ENCODE measurements at places on chromosomes 4 and X. TPM values are rescaled to one million over a fixed set of nuclear protein-coding genes. Genes with fewer than 3 reads are reported as not detected.

DNA sequence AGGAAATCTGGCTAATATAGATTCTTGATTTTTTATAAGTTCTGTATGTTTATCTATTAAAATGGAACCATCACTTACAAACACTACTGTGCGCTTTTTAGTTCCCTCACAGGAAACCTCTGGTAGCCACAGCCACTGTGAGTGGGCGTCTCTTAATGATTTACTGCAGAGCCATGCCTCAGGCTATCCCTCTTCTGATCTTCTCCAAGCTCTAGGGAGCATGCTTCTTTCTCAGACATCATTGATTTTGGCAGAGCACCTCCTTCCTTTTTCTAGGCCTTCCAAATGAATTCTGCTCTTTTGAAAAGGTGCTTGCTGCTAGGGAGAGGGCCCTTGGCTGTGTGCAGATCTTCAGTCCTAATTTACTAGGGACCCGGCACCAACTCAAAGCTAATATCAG, 61.1 kb upstream of the STS start:
- H3K36me3 ChIP-seq, result peaks cover 2% of the 10 kb centered on the region
- H3K4me1 ChIP-seq, result peaks cover 49% of the 10 kb centered on the region
- DNase-seq, result no peak

- H3K36me3 ChIP-seq, result no peaks in the 10 kb centered on the region
- H3K4me1 ChIP-seq, result no peaks in the 10 kb centered on the region
- H3K4me3 ChIP-seq, result no peak overlapping the region
- H3K27me3 ChIP-seq, result peaks cover 6% of the 10 kb centered on the region
- no peak for DNase-seq
These were observed 55.7 kb downstream of the MSX1 start for GRCh38 chr4:4914965-4915845.

DNA sequence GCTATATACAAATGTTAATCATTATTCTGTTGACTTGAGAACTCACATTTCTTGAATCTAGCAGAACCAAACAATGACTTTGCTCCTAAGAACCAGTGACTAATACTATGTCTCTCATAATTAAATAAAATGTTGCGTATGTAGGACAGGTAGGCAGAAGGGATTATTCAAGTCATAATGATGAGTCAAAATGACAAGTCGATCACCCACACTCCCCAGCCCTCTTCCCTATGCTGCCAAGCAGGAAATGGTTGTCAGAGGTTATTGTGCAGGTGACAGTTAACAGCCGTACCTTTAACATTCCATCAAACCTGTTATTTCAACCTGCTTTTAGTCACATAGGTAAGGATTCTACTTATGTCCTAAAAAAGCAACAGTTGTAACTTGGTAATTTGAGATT, 22.0 kb upstream of the STK26 start:
- no peak overlapping the region for H3K4me3 ChIP-seq
- H3K4me1 ChIP-seq, result peaks cover 26% of the 10 kb centered on the region

DNA sequence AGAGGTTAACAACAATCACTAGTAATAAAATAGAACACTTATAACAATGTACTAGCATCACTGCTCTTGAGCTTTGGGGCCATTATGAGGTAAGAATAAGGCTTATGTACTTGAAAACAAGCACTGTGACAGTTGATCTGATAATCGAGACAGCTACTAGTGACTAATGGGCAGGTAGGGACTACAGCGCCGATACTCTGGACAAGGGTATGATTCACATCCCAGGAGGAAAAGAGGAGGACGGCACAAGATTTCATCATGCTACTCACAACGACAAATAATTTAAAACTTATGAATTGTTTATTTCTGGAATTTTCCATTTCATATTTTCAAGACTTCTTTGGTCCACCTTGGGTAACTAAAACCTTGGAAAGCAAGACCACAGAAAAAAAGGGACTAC, 62.3 kb downstream of the FAM184B start:
- DNase-seq, result no peak
- H3K4me1 ChIP-seq, result no peaks in the 10 kb centered on the region
- no peak overlapping the region for H3K27ac ChIP-seq

DNA sequence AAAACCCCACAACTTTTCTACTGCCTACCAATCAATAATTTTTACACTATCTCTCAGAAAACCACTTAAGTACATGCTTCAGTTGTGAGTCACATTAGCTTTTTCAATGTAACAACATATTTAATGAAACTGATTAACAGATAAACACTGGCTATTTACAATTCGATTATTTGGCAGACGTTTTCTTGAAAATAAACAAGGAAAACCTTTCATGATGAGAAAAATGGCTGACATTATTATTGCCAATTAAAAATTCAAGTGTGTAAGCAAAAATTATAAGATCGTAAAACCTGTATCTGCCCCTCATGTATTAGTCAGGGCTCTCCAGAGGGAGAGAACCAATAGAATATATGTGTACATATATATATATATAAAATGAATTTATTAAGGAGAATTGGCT, 1555.5 kb upstream of the IGFBP7 start:
- DNase-seq, result no peak
- H3K4me1 ChIP-seq, result no peaks in the 10 kb centered on the region
- no peak overlapping the region for H3K4me3 ChIP-seq
- H3K27me3 ChIP-seq, result no peaks in the 10 kb centered on the region

GRCh38 chr4:7194251-7195140, 2.2 kb downstream of the SORCS2 start:
- H3K27me3 ChIP-seq, result peaks cover 51% of the 10 kb centered on the region
- no peak overlapping the region for H3K27ac ChIP-seq
- DNase-seq, result peak; percentile 50
- no peaks in the 10 kb centered on the region for H3K36me3 ChIP-seq
- peaks cover 2% of the 10 kb centered on the region for H3K4me1 ChIP-seq

- no peak for DNase-seq
- H3K36me3 ChIP-seq, result no peaks in the 10 kb centered on the region
- H3K27ac ChIP-seq, result no peak overlapping the region
- no peaks in the 10 kb centered on the region for H3K27me3 ChIP-seq
- no peaks in the 10 kb centered on the region for H3K4me1 ChIP-seq
These were observed 899.8 kb downstream of the RAB28 start for GRCh38 chr4:12584116-12584875.

- no peaks in the 10 kb centered on the region for H3K36me3 ChIP-seq
- peaks cover 10% of the 10 kb centered on the region for H3K4me1 ChIP-seq
- H3K27ac ChIP-seq, result no peak overlapping the region
- H3K27me3 ChIP-seq, result peaks cover 4% of the 10 kb centered on the region
- DNase-seq, result no peak
These were observed 114.7 kb upstream of the TTC29 start for GRCh38 chr4:147060151-147060931.

DNA sequence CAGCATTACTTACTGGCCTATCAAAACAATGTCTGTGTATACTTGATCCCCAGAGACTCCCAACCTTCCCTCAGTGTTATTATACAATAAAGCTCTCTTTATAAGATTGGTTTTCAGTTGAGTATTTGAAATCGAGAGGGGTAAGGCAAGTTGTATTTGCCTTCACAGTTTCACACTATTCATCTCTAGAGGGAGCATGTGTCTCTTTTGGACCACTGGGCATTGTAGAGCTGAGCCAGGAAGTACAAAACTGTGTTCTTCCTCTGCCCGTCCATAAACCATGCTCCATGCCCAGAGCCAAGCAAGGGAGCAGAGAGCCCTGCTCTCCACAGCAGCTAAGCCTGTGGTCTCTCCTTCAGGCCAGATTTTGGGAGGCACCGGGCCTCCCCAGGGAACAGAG, 61.5 kb upstream of the HHIP start:
- H3K4me1 ChIP-seq, result no peaks in the 10 kb centered on the region
- no peak overlapping the region for H3K4me3 ChIP-seq
- DNase-seq, result no peak

DNA sequence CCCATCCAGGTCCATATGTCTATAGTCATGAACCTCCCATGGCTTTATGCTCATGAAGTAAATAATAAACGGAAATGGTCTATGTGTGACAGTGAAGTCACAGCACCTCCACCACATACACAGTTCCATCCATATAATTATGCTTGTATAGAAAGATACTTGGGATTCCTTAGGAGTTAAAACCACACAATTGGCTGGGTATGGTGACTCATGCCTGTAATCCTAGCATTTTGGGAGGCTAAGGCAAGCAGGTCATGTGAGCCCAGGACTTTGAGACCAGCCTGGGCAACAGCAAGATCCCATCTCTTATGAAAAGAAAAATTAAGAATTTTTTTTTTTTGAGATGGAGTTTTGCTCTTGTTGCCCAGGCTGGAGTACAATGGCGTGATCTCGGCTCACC, 55.6 kb upstream of the RBM47 start:
- peaks cover 21% of the 10 kb centered on the region for H3K4me1 ChIP-seq
- H3K27me3 ChIP-seq, result peaks cover 3% of the 10 kb centered on the region
- DNase-seq, result no peak
- no peaks in the 10 kb centered on the region for H3K36me3 ChIP-seq

DNA sequence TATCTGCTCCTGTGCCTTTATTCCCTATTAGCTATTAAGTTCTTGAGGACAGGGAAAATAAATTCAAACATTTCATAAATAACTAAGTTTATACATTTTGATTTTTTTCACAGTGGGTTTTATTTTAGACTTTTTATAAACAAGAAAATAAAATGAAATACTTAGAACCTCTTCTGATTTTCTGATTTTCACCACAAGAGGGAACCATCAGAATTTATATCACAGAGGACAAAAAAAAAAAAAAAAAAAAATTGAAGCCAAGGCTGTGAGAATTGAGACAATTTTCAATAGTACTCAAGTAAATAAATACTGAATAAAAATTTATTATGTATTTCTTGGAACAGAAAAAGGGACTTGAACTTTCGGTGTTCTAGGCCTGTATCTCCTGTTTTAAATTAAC, 288.1 kb downstream of the SH3BGRL start:
- no peaks in the 10 kb centered on the region for H3K27me3 ChIP-seq
- no peak for DNase-seq
- no peak overlapping the region for H3K27ac ChIP-seq
- no peak overlapping the region for H3K4me3 ChIP-seq

DNA sequence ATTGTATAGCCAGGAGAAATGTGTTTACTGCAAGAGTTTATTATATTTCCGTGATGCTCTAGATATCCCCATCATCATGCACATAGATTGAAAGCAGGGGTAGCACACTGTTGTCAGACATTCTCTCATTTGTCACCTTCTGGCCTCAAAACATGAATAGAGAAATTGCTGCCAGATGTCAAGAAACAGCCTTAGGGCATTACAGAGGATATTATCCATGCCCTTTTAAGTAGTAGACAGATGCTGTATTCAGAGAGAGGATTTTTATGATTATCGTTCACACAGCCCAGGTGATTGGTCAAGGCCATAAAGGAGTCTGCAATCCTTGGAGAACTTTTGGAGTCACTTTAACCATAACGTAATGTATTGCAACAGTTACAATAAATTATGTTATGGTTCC, 1961.5 kb upstream of the TENM3 start:
- H3K4me1 ChIP-seq, result no peaks in the 10 kb centered on the region
- DNase-seq, result no peak
- H3K4me3 ChIP-seq, result no peak overlapping the region

GRCh38 chr4:55635741-55636655, at the start of gene NMU:
Gene NMU, minus strand, starts transcription at chr4:55636298. Its CDS starts 106 bp downstream, at chr4:55636192.
- H3K4me3 ChIP-seq, result peak within 1 kb of the TSS; percentile 61
- H3K27ac ChIP-seq, result no peak within 1 kb of the TSS
- no peaks in the 10 kb centered on the region for H3K36me3 ChIP-seq
- H3K4me1 ChIP-seq, result peaks cover 14% of the 10 kb centered on the region
- peaks cover 46% of the 10 kb centered on the region for H3K27me3 ChIP-seq
- DNase-seq, result peak; percentile 61

DNA sequence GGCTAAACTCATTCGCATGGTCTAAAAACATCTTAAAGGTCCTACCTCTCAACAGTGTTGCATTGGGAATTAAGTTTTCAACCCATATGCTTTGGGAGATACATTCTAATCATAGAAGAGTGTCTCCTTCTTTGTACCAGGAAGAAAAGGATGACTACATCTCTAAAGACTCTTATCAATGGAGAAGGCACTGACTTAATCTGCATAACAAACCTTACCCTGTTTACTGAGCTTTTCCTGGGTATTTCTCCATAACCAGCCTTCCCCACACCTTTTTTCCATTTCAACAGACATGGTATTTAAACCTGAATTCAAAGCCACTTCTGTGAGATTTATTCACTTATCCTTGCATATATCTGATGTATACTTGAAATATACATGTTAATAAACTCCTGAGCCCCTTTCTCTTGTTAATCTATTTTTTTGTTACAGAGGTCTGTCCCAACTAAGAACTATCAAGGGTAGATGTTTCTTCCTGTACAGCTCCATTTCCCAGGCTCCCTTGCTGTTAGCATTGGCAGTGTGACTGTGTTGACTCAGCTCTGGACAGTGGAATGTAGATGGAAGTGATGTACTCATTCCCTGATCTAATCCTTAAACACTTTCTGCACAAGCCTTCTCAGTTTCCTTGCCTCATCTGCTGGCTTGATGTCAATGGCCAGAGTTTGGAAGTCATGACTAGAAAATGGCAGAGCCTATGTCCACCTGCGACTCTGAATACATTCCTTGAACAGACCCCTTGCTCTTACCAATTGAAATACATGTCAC, 148.9 kb upstream of the CPEB2 start:
- DNase-seq, result no peak
- peaks cover 4% of the 10 kb centered on the region for H3K27me3 ChIP-seq
- H3K4me3 ChIP-seq, result no peak overlapping the region

- H3K36me3 ChIP-seq, result no peaks in the 10 kb centered on the region
- no peaks in the 10 kb centered on the region for H3K27me3 ChIP-seq
- no peak overlapping the region for H3K27ac ChIP-seq
- no peaks in the 10 kb centered on the region for H3K4me1 ChIP-seq
These were observed 14.8 kb downstream of the PJA1 start for GRCh38 chrX:69150281-69150960.

DNA sequence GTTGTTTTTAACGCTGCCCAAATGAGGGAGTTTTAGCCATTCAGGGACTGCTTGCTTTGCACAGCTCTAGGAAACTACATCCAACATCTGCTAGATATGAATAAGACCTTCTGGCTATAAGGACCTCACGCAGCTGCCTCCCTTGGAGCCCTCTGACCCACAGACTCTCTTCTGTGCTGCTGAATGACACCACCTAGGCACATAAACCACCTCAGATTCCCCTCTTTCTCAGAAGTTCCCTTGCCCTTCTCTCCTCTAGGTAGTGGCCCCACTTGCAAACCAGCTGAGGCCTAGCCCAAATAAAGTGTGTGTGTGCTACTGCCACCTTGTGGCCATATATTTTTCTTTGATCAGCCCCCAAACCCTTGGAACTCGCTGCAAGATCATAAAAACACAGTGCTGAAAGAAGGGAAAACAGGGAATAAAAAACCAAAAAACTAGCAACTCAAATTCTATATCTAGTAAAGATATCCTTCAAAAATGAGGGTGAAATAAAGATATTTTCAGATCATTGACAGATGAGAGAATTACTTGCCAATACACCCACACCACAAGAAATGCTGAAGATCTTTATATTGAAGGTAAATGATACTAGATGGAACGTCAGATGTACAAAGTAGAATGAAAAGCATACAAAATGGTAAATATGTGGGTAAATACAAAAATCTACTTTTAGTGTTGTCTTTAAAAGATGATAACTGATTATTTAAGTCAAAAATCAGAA, 265.9 kb downstream of the ADAMTS3 start:
- H3K36me3 ChIP-seq, result no peaks in the 10 kb centered on the region
- H3K27me3 ChIP-seq, result no peaks in the 10 kb centered on the region
- DNase-seq, result peak; percentile 40
- no peak overlapping the region for H3K27ac ChIP-seq
- H3K4me1 ChIP-seq, result no peaks in the 10 kb centered on the region

The DIPK2B gene
- not detected for total RNA-seq

The FGA gene
- total RNA-seq, result not detected

The USP51 gene
- total RNA-seq, result 2.1 TPM

The TIGD4 gene
- total RNA-seq, result 0.31 TPM

The BMPR1B gene
- total RNA-seq, result not detected

The MTM1 gene
- 24.4 TPM for total RNA-seq

The HPSE gene
- total RNA-seq, result 16.5 TPM

The HEPH gene
- total RNA-seq, result not detected

The TRIM61 gene
- 1.0 TPM for total RNA-seq

The GAR1 gene
- 30.5 TPM for total RNA-seq

The GIMD1 gene
- not detected for total RNA-seq

The IL9R gene
- total RNA-seq, result 4.1 TPM

All from activated CD4-positive, alpha-beta memory T cell treated with anti-CD3 and anti-CD28 coated beads for 36 hours (primary cell).